ENCODE measurements at places on chromosomes 2 and 18.
A peak's percentile ranks its signal among the peaks of the same experiment; 100 is the strongest.

DNA sequence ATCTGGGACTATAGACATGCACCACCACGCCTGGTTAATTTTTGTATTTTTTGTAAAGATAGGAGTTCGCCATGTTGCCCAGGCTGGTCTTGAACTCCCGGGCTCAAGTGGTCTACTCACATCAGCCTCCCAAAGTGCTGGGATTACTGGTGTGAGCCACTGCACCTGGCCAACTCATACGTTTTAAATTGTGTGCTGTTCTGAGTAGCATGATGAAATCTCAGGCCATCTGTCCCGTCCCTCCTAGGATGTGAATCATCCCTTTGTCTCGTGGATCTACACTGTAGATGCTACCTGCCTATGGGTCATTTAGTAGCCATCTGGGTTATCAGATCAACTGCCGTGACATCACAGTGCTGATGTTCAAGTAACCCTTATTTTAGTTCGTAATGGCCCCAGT lies 38.5 kb upstream of the RMP24 start:
- DNase-seq: no peak

GRCh38 chr2:128930101-128930500 lies 611.4 kb upstream of the HS6ST1 start:
- no peak for DNase-seq

DNA sequence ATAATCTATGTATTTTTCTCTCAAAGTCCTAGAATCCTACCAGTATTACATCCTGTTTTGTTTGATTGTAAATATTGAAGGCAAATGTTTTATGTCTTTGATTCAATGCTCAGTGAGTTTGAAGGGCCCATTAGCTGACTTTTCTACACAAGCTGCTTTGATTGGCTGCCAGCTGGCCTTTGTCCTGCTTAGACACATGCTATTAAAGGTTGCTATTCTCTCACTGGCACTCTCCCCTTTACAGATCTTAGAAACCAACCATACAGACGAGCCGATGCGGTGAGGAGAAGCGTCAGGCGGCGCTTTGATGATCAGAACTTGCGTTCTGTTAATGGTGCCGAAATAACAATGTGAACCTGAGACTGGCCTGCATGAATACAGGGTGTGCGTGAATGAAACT lies 69.7 kb downstream of the PRPF40A start:
- no peak for DNase-seq

GRCh38 chr2:191521608-191522208 lies 156.2 kb upstream of the NABP1 start:
- DNase-seq: peak; percentile 48

- DNase-seq: no peak
Observed at GRCh38 chr2:42830922-42831574, 38.7 kb upstream of the HAAO start.

DNA sequence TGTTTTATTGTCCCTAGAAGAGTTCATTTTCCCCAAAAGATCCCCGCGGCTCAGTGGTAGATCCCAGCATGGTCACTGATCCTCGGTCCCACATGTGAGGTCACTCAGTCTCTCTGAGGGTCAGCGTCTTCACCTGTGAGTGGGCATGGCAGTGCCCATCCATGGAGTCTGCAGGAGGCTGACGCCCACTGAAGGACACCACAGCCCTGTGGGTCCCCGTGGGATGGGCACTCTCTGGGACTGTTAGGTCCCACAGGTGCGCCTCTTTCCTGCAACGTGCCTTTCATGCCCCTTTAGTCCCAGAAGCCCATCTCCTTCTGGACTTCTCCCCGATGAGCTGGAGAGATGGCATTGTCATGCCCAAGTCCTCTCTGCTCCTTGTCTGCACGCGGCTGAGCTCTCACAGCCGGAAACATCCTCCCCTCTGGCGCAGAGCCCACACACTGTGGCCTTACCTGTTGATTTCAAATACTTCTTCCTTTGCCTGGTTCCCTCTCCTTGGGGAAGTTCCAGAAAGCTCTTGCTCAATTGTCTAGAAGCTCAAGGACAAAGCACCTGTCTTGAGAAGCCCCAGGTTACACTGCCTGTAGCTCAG lies 75.9 kb downstream of the PTGR3 start:
- DNase-seq: no peak

GRCh38 chr2:182672466-182673165 lies 43.4 kb upstream of the DNAJC10 start:
- no peak for DNase-seq

DNA sequence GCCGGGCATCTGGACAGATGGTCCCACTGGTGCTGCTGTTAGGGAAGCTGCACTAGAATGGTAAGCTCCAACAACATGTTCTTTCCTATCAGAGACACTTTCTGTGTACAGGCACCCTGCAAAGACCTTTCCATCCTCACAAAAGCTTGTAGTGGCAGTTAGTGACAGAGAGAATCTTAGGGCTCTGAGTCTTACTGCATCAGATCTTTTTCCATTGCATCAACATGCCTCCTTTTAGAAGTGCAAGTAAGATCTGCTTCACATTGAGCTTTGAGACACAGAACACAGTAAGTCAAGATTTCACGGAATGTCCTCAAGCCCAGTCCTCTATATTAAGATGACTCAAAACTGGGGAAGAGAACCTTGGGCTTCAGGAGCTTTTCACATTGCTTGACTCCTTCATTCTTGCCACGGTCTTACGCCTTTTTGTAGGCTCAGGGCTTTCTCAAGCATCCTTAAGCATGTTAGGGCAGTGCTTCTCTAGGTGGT lies 52.6 kb downstream of the ARL4C start:
- no peak for DNase-seq

DNA sequence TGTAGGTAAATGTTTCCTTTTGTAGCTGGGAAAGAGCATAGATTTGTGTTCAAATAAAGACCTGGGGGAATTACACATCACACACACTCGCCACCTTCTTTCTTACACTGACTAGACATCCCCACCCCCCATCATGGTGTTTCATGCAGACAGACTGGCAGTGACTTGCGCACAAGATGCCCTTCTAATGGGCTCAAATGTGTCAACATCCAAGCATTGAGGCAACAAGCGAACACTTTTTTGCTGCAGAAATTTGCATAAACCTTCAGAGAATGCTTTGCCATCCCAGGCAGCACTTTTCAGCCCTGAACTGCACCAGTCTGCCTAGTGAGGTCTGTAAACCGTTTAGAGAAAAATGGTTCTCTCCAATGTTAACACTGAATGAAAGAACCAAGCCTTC lies 4.5 kb downstream of the HOXD8 start:
- DNase-seq: peak; percentile 93

GRCh38 chr2:229043681-229044080 lies 227.4 kb downstream of the PID1 start:
- DNase-seq: no peak

- no peak for DNase-seq
Observed at GRCh38 chr2:182541268-182541667, 114.4 kb upstream of the PDE1A start.

- no peak for DNase-seq
Observed at GRCh38 chr2:65421432-65421748, 11.0 kb downstream of the SPRED2 start.

- no peak for DNase-seq
Observed at GRCh38 chr18:21362831-21363230, 120.8 kb downstream of the GREB1L start.

GRCh38 chr18:28771849-28772248 lies 594.9 kb upstream of the CDH2 start:
- no peak for DNase-seq

DNA sequence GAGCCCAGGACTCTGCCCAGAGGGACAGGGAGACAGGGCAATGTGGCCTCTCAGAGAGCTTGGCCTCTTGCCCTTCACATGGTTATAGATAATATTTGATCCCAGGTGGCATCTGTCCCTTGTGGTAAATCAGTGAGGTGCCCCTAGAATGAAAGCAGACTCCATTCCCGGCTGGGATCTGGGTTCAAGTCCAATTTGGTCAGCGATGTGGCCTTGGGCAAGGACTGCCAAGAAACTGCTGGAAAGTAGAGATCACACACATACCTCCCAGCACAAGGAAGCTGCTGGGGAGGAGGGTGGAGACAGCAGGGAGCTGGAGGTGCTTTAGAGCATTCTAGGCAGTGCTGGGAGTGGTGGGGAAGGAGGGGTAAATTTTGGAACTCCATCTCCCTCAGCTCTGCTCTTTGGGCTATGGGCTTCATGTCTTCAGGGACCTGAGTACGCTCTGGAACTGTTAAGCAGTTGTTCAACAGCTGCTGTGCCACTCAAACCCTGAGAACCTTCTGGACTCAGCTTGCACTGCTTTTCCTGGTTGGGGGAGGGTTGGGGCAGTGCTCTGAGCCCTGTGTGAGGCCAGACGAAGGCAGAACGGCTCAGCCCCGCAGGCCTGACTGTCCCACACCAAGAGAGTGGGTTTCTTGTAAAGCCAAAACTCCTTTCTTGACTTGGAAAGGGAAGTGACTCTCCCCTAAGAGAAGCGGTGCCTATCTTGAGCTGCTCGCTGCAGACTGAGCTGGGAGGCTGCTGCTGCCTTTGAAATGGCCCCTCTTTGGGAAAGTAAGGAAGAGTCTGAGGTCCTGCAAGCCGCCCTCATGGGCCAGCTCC lies 23.0 kb downstream of the INPP5D start:
- DNase-seq: no peak

DNA sequence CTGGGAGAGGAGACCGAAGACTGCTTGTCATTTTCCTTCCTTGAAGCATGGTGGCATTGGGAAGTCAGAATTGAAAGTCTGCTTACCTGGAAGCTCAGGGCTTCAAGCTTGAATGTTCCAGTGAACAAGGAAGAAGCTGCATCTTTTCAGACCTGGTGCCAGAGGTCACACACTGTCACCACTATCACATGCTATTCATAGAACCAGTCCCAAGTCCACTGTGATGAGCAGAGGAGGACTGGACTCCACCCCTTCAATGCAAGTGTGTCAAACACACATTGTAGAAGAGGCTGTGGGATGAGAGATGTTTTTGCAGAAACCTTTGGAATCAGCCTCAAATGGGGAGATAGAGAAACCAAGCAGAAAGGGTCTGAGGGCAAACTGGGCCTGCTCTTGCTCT lies 81.4 kb downstream of the LYPD1 start:
- DNase-seq: no peak

- DNase-seq: no peak
Observed at GRCh38 chr2:71898851-71899681, 248.6 kb downstream of the CYP26B1 start.

- no peak for DNase-seq
Observed at GRCh38 chr18:48729404-48729803, 190.6 kb downstream of the CTIF start.

DNA sequence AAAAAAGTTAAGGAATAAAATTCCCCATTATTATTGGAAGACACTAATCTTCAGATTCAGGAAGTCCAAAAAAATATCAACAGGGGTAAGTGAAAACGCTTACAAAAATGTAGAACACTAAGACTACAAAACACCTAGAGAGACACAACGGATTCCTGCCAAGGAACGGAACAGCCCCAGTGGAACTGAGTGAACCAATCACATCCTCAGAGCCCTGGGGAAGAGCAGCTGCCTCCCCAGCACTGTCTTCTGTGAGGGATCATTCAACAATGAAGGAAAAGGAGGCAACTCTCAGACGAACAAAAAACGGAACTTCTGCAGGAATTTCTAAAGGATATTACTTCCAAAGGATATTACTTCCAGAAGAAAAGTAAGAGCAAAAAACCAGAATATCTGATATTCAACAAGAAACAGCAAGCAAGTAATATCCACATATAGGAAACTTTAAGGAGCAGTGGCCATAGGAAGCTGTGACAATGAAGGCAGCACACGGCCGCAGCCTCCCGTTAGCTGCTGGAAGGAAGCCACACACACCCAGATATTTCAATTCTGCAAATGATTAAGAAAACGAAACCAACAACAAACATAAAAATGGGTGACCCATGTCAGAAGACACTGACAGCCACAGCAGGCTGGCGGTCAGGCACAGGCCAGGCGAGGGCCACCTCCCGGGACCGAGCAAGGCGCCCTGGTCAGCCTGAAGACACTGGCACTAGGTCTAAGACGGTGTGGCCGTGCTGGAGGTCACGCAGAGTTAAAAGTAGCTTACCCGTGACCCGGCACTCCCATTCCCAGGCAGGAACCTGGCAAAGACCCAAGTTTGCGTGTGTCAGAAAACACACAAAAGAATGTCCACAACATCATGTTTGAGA lies 81.8 kb downstream of the HDAC4 start:
- no peak for DNase-seq

GRCh38 chr2:55153584-55154299 lies 78.4 kb downstream of the CLHC1 start:
- DNase-seq: peak; percentile 39

- no peak for DNase-seq
Observed at GRCh38 chr18:48297139-48297538, 112.0 kb downstream of the ZBTB7C start.

DNA sequence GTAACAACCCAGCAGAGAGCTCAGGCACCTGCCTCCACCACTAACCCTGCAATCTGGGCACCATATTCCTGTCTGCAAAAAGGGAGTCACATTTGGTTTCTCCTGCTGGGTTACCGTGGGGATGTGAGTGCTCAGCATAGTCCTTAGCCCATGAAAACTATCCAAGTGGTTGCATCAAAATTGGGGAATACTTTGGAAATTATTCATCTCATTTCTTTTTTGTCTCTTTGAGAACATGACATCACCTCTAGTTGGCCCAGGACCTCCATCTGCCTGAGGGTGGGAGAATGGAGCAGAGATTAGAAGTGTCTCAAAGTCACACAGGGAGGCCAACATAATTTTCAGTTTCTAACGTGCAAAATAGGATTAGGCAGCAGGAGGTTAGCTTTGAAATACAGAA lies 19.3 kb upstream of the SPP2 start:
- DNase-seq: no peak

GRCh38 chr2:207164006-207164831 lies 1.5 kb downstream of the KLF7 start:
- peak; percentile 13 for DNase-seq

DNA sequence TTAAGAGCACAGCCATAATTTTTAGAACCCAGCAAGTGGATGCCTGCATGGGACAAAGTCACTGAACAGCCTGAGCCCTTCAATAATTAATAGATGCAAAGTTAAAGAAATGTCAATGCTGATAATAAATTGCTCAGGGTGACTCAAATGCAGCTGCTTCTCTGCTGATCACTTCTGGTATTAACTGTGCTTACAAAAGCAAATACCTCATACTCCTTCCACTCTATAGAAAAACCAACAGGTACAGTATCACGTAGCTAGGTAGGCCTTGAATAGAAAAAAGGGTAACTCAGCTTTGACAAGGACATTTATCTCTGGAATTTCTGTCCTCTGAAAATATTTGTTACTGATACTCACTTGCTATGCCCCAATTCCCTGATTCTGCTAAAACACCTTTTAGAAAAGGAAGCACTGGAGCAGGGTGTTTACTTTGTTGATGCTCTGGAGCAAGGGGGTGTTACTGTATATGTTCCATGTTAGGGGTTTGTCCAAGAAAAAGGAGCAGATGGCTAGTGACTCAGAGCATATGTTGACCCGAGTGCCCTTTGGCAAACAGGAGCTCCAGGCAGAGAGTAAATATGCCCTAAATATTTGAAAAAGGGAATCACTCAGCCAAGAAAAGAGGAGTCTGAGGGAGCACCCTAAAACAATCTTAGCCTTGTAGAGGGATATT lies 59.1 kb upstream of the RTN4 start:
- peak; percentile 16 for DNase-seq

- no peak for DNase-seq
Observed at GRCh38 chr18:45957100-45957499, 10.0 kb downstream of the EPG5 start.

Measured in NCI-H526 treated with DMSO at 0.1 percent for 48 hours (cell line).